Left ventricle myocardium inferior (tissue), 1 donor: ENCODE measurements at places on chromosomes 2 and 18. TPM values are rescaled to one million over a fixed set of nuclear protein-coding genes. Genes with fewer than 3 reads are reported as not detected.

GRCh38 chr2:112465382-112465781, 16.6 kb upstream of the TTL start:
- DNase-seq, result no peak

DNA sequence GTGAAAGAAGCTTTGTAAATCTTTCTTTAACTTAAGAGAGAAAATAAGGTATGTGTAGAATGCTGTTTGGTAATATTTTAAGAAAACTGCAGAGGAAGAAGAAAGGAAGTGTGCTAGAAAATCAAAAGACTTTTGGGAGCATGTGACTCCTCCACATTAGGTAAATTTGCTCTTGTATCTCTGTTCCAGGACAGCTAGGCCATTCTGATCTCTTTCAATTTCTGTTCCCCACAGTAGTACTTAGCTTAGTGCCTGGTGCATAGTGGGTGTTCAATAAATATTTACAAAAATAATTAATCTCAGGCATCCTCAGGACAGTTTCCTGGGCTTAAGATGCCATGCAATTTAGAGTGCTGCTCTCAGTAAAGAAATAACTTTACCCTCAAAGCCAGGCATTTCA, 105.0 kb downstream of the GPD2 start:
- no peak for DNase-seq

GRCh38 chr18:54316071-54316820, 41.4 kb downstream of the STARD6 start:
- no peak for DNase-seq

GRCh38 chr2:74439803-74440377, 1.8 kb downstream of the RTKN start:
- peak; percentile 89 for DNase-seq

DNA sequence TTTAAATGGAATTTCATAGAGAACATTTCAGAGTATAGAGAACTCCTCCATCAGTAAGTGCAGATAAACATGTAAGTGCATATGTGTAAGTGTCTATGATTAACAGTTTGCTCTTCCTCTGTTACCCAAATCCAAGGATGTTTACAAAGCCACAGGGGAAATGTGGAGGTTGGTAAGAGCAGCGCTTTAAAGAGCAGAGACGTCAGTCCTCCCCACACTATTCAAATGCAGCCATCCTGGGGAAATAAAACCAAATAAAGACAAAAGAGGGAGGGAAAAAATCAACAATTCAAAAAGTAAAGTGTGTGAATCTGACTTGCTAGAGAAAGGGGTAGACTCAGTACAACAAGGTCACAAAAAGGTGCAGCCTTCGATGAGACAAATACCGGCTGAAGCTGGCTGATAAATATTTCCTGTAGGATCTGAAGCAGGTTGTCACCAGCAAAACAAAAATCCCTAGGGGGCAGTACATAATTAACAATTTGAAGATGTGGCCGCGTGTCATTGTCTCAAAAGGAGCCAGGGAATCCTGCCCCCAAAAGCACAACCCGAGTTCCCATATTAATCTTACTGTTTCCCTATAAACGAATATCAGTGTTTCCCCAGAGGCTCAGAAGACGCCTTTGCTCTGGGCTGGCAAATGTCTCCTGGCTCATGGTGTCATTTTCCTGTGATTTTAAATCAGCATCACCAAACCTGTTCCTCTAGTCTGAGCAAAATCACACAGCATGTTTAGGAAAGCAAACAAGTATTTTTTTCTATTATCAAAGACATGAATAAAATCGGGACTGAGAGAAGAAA, 216.5 kb downstream of the CDCA7 start:
- no peak for DNase-seq

TUBB8B gene
- total RNA-seq, result not detected
